Amniotic stem cell (primary cell): ENCODE measurements at places on chromosomes 16 and 17.

- DNase-seq, result no peak
Measured at GRCh38 chr17:19750835-19751234, 2.7 kb upstream of the ALDH3A1 start.

DNA sequence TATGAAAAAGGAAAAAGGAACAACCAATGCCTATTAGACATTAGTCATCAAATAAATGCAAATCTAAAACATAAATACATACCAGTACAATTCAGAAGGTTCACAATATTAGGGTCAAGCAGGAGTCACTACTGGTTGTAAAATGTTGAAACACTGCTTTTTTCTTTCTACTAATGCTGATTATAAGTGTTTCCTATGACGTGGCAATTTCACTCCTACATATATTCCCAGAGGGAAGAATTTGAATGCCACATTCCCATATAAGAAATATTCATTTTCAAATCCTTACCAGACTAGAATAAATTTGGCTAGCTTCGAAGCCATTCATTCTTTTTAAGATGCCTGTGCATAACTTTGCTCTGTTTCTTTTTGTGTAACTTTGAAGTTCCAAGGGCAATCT is 2.6 kb upstream of the KRTAP9-2 start:
- DNase-seq, result no peak

GRCh38 chr16:22659933-22660332 is 149.2 kb downstream of the NPIPB5 start:
- no peak for DNase-seq

- DNase-seq, result no peak
Measured at GRCh38 chr17:80349751-80350150, 65.2 kb upstream of the ENDOV start.

DNA sequence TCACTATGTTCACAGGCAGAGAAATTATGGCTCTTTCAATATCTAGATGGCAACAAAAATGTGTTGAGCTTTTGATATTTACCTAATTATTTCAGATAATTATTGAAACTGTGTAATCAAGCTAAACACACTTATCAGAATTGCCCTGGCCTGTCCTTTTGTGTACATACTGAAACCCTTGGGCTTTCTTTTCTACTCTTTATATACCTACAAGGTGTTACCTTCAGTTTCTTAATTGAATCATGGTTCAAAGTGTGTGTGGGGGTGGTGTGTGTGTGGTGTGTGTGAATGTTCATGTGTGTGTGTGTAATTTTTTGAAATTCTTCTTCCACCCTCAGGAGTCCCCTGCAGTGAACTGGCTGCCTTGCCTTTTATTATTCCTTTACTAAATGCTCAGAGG is 506.8 kb upstream of the SOX9 start:
- no peak for DNase-seq

DNA sequence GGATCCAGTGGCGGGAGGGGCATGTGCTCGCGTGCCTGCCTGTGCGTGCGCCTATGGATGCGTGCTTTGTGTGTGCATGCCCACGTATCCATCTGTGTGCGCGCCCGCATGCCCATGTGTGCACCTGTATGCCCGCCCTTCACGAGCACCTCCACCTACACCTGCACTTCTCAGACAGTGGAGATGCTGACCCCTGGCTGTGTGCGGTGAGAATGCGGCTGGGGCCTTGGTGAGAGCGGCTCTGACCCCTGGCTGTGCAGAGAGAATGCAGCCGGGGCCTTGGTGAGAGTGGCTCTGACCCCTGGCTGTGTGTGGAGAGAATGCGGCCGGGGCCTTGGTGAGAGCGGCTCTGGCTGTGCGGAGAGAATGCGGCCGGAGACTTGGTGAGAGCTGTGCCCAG is 33.9 kb downstream of the AXIN1 start:
- DNase-seq, result no peak

GRCh38 chr17:78759203-78759968 is 22.7 kb downstream of the CYTH1 start:
- no peak for DNase-seq

DNA sequence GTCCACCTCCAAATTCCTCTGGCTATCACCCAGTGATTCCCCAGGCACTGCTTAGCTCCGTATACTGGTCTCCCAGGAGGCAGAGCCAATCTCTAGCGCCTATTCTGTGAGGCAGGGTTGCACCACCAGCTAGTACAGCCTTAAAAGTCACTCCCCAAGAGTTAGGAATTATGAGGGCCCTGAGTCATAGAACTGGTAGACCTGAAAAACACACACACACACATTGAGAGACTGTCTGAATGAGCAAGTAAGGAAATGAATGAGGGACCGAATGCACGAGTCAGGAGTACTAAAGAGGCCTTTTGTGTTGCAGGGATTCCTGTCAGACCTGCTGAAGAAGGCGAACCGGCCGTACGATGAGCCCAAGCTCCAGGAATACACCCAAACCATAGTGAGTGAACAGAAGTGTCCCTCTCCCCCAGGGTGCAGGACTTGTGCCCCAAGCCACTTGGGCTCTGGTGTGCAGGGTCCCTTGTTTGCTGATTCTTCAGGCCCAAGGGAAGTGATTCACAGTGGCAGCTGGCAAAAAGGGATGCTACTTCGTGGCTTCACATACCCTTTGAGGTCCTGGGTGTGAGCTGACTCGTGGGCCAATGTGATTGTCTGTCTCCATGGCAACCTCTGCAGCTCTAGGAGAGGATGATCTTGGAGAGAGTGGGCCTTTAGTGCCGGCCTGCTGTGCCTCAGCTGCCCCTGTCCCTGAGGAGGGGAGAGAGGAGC is 24.7 kb downstream of the CALB2 start:
- no peak for DNase-seq

GRCh38 chr17:50170662-50171370 is 5.0 kb downstream of the SGCA start:
- DNase-seq, result no peak

GRCh38 chr17:35731917-35732805 is 722 bp downstream of the RASL10B start:
- DNase-seq, result no peak

GRCh38 chr17:32269377-32269776 is 3.7 kb downstream of the RHBDL3 start:
- no peak for DNase-seq

DNA sequence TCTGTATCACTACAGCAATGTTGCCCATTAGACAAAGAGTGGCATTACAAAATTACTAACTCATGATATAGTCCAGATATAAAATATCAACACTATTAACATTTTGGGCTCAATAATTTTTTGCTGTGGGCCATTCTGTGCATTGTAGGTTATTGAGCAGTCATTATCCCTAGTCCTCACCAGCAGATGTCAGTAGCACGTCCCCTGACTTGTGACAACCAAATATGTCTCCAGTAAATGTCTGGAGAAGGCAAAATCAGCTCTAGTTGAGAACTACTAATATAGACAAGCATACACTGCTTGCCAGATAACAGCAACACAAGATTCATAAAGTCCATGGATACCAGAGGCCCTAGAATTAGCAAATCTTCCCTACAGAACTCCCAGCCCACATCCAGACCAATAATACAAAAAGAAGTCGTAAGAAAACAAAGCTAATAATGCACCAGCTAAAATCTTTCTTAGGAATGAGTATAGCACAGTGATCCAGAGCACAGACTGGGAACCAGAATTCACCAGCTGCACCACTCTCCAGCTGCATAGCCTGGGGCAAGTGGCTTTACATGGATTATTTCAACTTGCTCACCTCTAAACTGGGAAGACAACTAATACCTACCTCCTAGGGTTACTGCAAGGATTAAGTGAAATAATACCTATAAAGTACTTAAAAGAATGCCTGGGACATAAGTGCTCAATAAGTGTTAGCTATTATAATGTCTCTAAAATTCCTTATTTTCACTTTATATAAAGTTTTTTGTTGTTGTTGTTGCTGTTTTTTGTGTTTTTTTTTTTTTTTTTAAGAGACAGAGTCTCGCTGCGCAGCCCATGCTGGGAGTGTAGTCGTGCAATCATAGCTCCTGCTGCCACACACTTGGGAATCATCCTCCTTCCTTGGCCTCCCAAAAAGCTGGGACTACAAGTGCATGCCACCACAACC is 23.7 kb downstream of the HELZ start:
- no peak for DNase-seq

- DNase-seq, result no peak
Measured at GRCh38 chr17:18974407-18975149, 22.6 kb downstream of the SLC5A10 start.

DNA sequence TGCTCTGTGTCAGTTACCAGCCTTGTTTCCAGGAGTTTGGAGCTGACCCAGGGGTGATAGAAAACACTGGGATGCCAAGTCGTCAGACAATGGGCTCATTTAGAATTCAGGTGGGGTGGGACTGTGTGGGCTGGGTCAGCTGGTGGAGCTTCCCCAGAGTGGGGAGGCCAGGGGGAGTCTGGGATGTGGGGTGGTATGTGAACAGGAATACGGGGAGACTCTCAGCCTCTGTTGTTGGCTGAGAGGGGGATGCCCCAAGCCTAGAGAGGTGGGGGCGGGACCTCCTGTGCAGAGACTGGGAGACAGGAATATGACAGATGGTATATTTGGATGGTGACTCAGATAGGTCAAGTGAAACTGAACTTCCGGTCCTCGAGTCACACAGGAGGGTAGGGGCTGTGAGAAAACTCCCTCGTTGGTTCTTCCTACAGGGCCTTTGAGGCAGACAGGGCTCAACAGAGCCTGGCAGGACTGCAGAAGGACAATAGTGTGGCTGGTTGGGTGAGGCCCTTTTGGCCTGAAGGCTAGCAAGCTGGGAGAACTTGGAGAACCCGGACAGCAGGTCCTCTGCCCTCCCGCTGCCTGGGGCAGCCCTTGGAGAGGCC is 23.7 kb downstream of the CDH1 start:
- no peak for DNase-seq

GRCh38 chr16:4089251-4089810 is 26.9 kb downstream of the ADCY9 start:
- no peak for DNase-seq

DNA sequence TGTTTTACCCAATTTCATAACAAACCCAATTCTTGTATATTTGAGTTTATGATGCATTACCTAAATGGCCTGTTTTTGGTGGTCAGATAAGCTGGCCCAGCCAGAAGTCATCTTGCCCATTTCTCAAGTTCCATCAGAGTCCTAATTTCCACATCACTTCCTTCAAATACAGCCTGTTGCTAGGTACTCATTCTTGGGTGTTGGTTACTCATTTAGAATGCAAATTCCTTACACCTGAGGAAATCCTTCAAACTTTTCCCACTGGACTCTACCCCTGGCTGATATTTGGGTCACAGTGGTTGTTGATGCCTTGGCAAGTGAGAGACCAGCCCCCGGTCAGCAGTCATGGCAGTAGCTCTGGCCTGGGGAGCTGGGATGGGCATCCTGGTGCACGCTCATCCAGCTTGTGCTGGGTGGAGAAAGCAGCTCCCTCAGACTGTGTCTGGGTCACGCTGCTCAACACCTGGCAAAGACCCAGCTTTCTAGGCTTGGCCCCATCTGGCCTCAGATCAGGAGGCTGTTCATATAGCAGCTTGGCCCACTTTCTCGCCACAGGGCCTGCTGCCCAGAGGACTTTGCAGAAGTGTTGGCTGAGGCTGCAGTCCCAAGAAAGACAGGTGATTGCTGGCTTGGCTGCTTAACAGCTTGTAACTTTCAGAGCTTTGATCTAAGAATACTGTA is 25.8 kb downstream of the WSB1 start:
- no peak for DNase-seq

DNA sequence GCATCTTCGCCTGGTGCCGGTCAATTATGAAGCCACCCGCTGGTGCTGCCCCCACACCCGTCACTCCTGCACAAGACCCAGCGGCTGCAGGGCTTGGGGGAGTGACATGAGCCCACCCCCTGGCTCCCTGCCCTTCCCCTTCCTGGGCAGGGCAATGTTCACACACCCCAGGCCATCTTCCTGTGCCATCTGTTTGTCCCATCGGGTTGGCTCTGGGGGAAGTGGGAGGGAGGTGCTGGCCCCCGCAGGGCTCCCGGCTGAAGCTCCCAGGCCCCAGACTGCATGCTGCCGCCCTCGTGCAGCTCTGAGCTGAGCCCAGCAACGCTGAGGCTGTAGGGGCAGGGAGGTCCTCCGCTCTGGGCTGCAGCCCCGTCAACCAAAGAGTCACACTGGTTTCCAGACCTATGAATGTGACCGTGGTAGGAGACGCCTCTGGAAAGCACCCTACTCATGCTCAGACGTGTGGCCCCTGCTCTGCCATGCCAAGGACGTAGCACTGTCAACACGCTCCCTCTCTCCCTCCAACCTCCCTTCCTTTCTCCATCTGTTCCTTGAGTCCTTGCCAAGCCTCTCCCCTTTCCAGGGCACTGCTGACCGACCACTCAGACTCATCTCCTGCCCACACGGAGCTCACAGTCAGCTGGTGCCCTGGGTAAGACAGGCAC is 140.4 kb downstream of the ENGASE start:
- no peak for DNase-seq

DNA sequence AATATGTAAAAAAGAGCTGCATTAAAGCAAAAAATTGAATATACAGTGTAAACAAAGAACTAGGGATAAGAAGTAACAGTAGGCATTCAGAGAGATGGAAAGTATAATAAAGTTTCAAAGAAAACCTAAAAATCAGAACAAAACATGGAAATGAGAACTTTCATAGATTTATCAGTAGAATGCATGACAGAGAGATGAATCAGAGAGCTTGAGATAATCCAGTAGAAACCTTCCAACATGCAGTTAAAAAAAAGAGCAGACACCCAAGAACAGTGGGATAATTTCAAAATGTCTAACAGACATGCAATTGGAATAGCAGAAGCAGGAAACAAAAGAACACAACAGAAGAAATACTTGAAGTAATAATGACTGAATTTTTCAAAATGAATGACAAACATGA is 1384.2 kb downstream of the CDH11 start:
- DNase-seq, result no peak

GRCh38 chr16:17827313-17827712 is 356.6 kb upstream of the XYLT1 start:
- no peak for DNase-seq

GRCh38 chr16:15708096-15708495 is 58.1 kb downstream of the NDE1 start:
- DNase-seq, result no peak

DNA sequence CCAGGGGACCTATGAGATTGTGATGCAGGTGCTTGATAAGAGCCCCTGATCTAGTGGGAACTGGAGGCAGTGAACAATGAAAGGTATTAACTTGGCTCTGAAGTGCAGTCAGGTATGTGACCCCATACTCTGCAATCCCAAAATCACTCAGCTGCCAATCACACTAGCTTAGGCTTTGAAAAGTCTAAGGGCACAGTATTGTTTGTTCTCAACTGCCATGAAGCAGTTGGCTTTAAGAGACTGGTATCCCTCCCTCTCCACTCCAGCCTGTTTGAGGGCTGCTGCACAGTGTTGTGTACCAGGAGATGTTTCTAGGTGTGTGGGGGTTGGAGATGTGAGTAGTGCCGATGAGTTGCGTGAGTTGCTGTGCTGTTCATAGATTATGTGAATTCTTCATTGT is 2.4 kb downstream of the YPEL2 start:
- no peak for DNase-seq

DNA sequence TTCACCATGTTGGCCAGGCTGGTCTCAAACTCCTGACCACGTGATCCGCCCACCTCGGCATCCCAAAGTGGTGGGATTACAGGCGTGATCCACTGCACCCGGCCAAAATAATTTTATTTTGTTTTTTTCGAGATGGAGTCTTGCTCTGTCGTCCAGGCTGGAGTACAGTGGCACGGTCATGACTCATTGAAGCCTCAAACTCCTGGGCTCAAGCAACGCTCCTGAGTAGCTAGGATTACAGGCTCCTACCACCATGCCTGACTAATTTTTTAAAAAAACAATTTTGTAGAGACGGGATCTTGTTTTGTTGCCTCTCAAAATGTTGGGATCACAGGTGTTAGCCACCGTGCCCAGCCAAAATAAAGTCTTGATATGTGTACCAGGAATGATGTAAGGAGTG is 2.4 kb upstream of the TTLL6 start:
- DNase-seq, result no peak

- DNase-seq, result no peak
Measured at GRCh38 chr16:3101018-3101840, 2.1 kb upstream of the ZSCAN10 start.
